ENCODE measurements at places on chromosomes 7 and 10.

- no peak for DNase-seq
These were observed 109.2 kb downstream of the PIP4K2A start for GRCh38 chr10:22605168-22605567.

- DNase-seq = no peak
These were observed 857 bp downstream of the MEOX2 start for GRCh38 chr7:15685358-15686294.

DNA sequence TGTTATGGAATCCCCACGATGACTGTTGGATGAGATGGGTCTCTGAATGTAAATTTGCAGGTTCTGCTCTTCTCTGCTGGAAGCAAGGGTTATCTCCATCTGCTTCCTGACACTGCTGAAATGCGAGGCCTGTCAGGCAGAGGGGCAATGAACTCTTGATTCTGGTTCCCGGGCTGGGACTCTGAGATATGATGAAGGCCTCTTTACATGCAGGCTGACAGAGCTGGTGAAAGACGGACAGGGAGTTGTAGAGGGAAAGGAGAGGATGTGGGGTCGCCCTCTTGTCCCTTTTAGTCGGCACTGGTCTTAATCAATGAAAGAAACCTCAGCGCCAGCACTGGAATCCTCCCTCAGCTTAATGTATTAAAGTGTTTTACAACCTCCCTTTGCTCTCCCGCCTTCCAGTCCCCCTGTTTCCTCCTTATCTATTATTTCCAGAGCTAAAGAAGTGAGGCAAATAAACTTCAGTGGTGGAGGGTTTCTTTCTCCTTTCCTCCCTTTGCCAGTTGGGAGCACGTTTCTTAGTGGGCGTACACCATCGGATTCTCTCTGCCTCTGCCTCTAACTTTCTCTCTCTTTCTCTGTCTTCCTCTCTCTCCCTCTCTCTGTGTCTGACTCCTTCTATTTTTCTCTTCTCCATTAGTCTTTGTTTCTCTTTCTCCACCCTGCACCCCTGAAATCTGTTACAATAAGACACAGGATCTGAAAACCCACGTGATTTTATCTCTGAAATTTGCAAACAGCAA lies 145.6 kb downstream of the BAMBI start:
- no peak for DNase-seq

DNA sequence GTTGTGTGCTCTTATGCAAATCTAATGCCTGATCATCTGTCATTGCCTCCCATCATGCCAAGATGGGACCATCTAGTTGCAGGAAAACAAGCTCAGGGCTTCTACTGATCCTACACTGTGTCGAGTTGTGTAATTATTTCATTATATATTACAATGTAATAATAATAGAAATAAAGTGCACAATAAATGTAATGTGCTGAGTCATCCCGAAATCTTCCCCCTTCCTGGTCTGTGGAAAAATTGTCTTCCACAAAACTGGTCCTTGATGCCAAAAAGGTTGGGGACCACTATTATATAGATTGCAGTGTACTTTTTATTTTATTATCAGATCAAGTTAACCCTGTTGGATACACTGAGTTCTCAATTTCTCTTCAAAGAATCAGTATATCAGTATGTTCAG lies 50.2 kb downstream of the BBS9 start:
- no peak for DNase-seq

GRCh38 chr7:91910171-91910570 lies 29.7 kb upstream of the MTERF1 start:
- DNase-seq = no peak

GRCh38 chr7:81187753-81188152 lies 268.9 kb upstream of the SEMA3C start:
- no peak for DNase-seq

- no peak for DNase-seq
These were observed 538.5 kb upstream of the MKI67 start for GRCh38 chr10:128664729-128665128.

- DNase-seq = no peak
These were observed 280.2 kb downstream of the TCERG1L start for GRCh38 chr10:131031346-131031745.

DNA sequence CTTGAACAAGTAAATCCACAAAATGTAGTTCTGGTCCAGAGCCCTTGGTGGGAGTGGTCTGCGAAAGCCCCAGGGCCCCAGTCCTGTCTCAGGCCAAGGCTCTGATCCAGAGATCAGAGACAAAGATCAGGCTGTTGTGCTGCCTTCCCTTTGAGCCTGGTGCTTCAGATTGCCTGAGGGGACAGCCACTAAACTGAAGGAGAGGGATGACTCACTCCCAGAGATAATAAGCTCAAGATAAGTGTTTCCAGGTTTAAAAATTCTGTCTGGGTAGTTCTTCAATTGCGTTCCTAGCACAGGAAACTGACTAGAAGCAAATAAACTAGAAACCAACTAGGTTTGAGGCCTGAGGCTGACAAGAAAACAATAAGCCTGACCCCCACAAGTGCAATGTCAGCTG lies 190.2 kb downstream of the RAMP3 start:
- DNase-seq = no peak

GRCh38 chr10:37125191-37125732 lies at the start of gene ANKRD30A:
ANKRD30A (plus strand) TSS chr10:37125598; CDS start chr10:37125788, 190 bp downstream.
- no peak for DNase-seq

DNA sequence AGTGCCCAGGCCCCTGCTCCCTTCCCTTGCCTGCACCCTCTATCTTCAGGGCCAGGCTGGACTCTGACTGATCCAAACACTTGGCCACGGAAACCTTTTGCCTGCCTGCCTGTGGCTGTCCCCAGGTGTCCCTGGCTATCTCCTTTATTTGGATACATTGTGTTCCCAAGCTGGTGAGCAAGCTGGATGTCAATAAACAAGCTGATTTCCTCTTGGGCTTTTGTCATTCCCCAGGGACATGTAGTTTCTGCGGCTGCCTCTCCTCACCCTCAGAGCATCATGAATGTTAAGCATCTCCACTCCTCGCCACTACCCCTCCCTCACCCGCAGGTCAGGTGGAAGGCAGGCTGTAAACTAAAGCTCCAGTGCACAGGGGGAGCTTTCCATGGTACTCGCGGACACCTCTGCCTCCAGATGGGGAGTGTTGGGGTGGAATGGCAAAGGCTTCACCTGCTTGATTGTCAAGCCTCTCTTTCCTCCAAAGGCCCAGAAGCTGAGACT lies 6.9 kb downstream of the GHRHR start:
- DNase-seq = no peak

- no peak for DNase-seq
These were observed 3.8 kb downstream of the HHEX start for GRCh38 chr10:92693534-92693893.

- no peak for DNase-seq
These were observed 1.9 kb upstream of the BTBD16 start for GRCh38 chr10:122269059-122269687.

DNA sequence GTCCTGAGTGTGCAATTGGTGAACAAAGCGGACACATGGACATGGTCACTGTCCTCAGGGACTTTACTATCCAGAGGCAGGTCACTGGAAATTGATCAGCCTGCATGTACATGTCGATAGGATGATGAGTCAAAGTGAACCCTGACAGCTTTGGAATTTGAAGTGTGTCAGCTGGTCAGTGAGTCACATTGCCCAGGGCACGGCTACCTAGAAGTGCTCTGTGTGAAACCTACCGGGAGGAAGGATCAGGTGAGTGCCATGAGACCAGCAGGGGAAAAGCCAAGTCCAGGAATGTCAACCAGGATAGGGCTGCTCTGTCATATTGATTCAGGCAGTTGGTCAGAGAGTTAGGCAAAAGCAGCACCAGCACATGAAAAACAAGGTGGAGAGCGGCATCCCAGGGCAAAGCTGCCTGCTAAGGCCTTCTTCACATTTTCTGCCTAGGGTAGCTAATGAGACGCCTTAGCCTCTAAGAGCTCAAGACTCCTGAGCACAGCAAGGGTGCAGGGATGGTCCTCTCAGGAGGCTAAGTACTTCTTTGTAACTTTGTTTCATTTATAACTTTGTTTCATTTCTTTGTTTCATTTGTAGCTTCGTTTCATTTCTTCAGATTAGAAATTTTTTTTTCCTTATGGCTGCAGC lies 19.4 kb upstream of the PDCD4 start:
- no peak for DNase-seq

DNA sequence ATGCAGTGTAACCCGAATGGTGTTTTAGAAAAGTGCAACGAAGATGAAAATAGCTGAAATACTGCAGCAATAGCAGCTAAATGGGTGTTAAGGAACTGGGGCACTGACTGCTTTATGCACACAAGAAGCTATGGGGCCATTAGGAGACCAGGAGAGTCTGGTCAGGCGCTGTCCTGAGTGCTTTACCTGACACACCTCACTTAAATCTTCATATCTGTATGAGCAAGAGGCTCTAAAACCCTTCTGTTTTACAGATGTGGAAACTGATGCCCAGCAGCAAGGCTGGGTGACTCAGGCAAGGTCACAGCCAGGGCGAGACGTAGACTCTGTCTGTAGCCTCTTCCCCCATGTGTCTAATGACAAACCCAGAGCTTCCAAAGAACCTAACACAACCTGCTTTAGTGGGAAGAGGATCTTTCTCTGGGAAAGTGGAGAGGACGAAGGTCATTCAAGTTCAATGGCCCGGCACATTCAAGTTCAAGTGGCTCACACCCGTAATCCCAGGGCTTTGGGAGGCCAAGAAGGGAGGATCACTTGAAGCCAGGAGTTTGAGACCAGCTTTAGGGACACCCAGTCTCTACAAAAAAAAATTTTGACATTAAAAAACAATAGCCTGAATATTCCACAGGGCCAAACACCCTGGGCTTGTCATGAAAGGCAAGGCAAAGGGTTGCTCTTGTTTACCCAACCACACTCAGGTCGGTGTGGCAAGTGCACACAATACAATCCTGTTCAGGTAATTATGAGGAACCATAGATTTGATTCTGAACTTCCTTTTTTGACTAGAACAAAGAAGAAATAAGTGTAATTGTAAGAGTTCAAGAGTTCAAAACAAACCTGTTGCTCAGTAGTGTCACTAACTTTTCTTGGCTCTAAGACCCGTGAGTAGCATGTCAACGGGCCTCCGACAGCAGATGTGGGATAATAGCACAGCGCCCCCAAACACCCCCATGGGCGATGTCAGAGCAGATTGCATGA lies 53.7 kb upstream of the KLF6 start:
- no peak for DNase-seq

GRCh38 chr10:6231146-6231545 lies 28.4 kb downstream of the PFKFB3 start:
- DNase-seq = no peak

DNA sequence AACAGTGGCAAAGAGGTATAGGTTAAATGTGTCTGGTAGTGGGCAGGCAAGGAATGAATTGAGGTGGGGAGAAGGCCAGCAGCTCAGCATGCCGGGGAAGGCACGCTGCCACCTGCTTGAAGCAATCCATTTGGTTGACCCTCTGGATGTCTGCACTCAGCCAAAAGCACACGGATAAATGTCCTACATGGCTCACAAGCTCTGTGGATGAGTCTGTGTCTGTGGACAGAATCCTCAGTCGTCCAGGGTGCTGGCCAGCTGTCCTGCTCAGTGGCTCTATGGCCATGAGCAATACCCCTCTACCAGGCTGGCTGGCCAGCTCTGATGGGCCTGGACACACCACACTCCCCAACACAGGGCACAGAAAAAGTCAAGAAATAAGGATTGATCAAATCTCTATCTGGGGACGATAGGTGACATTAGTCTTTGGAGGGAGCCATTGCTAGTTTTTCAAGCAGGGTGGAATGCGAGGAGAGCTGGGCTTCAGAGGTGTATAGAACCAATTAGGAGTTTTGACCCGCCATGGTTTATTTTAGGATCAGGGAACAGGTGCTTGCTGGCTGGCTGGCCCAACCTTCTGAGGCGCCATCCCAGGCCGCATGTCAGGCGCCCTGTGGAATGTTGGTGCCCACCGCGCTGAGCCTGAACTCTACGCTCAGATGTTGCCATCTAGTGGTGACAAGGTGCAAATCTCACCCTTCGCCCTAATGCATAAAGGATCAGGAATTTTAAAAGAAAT lies 493.4 kb downstream of the TNS3 start:
- no peak for DNase-seq

GRCh38 chr10:76231286-76231934 lies 800.0 kb downstream of the LRMDA start:
- no peak for DNase-seq

- DNase-seq = no peak
These were observed 2.1 kb downstream of the CPED1 start for GRCh38 chr7:120990468-120991118.

DNA sequence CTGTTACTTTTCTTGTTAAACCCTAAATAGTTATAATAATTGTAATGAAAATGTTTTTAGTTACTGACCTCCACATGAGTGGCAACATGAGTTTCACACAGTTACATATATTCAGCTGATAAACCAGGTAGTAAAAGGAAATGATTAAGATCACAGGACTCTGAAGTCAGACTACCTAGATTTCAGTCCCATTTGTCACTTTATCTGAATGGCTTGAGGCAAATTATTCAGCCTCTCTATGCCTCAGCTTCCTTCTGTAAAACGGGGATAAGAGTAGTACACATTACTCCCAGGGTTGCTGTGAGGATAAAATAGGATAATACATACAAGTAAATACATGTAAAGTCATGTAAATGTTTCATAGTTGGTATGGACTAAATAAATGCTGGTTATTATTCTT lies 254.3 kb upstream of the LRRTM3 start:
- no peak for DNase-seq

DNA sequence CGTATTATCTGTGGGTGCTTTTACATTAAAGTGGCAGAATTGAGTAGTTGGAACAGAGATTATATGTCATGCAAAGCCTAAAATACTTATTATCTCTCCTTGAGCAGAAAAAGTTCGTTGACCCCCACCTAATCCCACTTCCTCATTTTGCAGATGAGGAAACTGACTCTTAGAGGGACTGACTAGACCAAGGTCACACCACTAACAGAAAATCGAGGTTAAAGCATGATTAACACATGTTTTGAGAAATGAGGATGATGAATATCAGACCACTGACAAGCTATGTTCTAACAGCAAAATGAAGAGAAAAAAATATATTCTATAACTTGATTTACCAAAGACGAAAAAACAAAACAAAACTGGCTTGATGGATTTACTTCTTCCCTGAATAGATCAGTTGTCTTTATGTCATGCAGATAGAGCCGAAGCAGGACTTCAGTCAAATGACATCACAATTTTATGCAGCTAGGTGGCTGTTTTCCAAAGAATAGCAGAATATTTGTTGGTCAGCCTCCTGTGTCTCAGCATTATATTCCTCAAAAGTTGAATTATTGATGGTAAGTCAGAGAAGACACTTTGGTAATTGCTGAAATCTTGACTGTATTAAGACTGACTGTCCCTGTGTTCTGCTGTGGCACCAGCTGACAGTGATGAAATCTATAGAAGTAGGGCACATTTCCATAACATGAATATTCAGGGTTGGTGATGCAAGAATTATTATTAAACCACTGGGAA lies 24.2 kb upstream of the SMIM30 start:
- DNase-seq = no peak

DNA sequence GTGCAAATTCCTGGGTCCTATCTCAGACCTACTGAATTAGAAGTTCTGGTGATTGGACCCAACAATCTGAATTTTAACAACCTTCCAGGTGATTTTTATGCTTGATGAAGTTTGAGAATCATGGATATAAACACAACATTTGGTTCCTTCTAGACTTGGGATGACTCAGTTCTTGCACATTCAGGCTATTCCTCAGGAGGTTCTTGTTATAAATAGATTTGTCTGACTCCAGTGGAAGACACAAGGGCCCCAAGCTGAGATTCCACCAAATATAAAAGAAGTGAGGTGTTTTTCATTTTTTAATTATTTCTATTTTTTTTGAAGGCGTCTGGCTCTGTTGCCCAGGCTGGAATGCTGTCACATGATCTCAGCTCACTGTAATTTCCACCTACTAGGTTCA lies 9.4 kb upstream of the TAS2R16 start:
- DNase-seq = no peak

GRCh38 chr10:21975378-21975990 lies 28.0 kb downstream of the DNAJC1 start:
- no peak for DNase-seq

Data from stimulated activated CD8-positive, alpha-beta memory T cell treated with anti-CD3 and anti-CD28 coated beads, Interleukin-2, amount 100 ng/mL, for 1 hour (primary cell).